ENCODE measurements at places on chromosomes 16 and 17. TPM values are rescaled to one million over a fixed set of nuclear protein-coding genes. Genes with fewer than 3 reads are reported as not detected.

DNA sequence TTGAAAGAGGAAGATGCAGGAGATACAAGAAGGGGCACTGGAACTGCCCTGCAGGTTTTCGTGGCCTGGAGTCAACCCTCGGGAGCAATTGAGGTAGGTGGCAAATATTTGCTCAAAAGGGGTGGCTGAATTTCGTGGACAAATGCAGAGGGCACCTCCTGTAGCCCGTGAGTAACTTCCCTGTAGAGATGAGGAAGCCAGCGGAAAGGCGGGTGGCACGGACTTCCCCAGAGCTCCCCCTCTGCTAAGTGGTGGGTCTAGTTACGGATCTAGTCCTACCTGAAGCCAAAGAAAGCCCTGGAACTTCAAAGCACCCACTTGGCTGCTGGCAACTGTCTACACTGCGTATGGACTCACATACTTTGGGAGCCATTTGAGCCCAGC is 1.0 kb upstream of the ATP2C2 start:
- DNase-seq = no peak

- peak; percentile 67 for DNase-seq
Observed at GRCh38 chr17:27793168-27793905, 7.0 kb downstream of the NOS2 start.

DNA sequence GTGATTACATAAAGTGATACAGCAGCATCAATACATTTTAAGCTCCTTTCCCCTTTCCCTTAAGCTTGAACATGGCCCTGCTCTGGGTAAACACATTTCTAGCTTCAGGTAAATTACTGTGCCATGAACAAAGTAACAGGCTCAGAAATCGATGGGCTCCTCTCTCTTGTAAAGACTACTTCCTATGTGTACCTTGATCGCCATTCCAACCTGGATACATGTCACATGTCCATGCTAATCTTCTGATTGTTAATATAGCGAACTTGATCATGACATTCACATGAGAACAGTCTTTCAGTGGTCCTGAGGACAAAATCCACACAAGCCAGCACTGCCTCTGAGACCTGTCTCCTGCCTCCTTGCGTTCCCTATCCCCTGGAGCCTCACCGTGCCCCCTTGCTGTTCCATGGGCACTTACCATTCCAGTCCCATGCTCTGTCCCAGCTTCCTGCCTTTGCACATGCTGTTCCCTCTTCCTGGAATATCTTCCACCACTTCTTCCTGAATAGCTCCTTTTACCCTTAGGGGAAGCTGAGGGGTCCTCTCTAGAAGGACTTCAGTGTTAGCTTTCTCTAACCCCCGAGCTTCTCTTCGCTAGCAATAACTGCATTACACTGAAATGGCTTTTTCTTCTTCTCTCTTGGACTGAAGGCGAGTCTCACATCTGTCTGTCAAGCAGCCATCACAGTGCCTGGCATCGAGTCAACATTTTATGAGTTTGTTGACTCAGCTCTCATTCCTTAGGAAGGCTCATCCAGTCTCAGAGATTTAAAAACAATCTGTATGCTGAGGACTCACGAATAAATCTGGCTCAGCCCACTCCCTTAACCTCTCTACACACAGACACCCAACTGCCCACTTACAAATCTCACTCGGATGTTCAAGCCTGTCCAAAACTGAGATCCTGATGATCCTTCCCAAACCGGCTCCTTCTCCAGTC is 93.3 kb downstream of the ASIC2 start:
- DNase-seq = no peak

DNA sequence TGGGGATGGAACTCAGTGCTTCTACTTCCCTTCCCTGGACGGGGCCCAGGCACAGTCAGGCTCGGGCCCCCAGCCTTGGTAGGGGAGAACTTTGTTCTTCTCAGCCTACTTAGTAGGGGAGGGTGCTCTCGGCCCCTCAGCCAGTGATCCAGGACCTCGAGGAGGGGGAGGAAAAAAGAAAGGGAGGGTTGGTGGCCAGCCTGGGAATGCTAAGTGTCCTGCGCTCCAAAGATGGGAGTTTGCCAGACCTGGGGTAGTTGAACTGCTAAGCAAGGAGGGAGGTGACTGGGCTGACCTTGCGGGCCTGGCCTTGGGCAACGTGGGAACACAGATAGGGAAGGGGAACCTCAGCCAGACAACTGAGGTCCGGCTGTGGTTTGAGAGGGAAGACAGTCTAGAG is 12.2 kb downstream of the ADGRG1 start:
- DNase-seq = no peak

DNA sequence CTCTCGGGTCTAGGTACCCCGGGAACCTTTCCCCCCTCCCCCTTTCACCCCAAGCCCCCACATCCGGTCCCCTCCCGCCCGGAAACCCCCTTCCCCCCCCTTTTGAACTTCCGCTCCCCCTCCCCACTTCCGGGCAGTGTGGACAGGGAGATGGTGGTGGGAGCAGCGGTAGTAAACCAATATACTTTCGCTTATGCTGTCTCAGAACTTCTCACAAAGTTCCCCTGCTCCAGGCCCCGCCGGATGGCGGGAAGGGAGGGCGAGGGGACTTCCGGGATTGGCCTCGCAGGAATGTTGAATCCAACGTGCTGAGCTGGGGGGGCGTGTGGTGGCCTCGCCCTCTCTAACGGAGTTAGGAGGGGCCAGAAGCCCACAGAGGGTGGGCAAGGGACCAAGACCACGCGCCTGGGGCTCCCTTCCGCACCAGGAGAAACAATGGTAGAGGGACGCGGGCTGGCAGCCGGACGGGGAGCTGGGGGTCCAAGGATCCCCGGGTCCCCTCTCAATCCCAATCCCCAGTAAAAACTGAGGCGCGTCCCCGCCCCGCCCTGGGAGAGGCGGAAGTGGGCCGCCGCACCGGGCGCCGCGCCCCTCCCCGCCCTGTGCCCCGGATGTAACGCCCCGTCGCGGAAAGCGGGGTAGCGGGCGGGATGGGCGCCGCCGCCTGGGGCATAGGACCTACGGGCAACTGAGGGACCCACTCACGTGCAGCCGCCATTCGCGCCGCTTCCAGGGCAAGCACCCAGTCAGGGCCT is 742 bp downstream of the PFN1 start:
- no peak for DNase-seq

DNA sequence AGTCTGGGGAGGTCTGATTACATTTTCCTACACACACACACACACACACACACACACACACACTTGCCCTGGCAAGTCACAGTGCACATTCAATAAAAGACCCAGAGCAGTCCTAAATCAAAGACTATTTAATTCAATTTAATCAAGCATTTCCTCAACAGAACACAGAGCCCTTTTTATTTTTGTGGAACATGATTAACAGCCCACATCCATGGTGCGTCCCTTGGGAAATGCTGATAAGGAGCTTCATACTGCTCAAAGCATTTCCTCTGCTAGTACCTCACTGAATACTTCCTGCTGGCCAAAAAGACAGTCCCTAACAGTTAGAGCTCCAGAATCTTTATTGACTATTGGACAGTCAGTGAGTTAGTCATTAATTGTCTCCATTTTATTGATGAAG is 43.1 kb upstream of the MYH10 start:
- DNase-seq = no peak

DNA sequence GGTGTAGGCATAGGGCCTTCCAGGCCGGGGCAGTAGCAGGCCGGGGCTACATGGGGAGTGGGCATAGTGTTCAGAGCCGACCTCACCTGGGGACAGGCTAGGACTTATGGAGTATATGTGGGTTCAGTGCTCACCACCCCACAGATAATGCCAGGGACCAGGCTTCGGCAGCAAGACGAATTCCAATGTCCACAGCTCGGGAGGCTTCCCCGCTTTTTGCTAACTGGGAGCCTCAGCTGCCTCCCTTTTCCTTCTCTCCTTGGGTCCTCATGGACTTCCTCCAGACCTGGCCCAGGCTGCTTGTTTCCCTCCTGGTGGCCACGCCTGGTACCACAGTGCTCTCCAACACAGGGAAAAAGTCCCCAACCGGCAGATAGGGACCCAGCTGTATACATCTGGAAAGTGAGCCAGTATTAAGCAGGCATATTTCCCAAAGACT is 20.1 kb upstream of the SLC46A1 start:
- peak; percentile 84 for DNase-seq

KRTAP4-9 gene
- not detected for total RNA-seq
